ENCODE measurements at places on chromosomes 16 and 17.

- no peak for DNase-seq
Measured at GRCh38 chr17:48704361-48705248, 17.7 kb downstream of the PRAC1 start.

GRCh38 chr16:15993946-15994665 is 44.7 kb downstream of the ABCC1 start:
- DNase-seq, result no peak

GRCh38 chr17:19000531-19001325 is 3.8 kb downstream of the FAM83G start:
- no peak for DNase-seq

- no peak for DNase-seq
Measured at GRCh38 chr16:23788685-23789084, 33.9 kb downstream of the CHP2 start.

- peak; percentile 11 for DNase-seq
Measured at GRCh38 chr17:72125742-72126141, 4.9 kb downstream of the SOX9 start.

- DNase-seq, result no peak
Measured at GRCh38 chr17:21677911-21678310, 14.4 kb upstream of the KCNJ18 start.

DNA sequence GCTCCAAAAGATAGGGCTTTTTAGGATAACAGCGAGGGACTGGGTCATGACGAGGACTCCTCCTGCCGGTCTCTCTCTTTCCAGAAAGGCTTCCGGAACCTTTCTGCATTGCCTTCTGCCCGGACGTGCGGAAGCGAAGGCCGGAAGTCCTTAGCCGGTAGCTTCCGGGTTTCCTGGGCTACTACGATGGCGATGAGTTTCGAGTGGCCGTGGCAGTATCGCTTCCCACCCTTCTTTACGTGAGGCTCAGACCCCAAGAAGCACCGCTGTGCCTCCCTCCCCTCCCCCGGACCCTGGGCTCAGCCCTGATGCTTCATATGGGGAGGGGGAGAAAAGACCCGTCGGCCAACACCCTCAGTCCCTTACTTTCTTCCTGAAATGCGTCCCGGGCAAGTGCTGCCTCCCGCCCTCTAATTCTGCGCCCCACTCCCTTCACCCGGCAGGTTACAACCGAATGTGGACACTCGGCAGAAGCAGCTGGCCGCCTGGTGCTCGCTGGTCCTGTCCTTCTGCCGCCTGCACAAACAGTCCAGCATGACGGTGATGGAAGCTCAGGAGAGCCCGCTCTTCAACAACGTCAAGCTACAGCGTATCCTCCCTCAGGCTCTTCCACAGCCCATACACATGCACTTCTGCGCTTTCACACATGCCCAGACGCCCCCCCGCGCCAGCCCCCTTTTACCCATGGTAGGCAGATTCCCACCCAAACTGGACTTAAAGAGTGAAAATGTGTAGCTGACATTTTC is at the start of gene VPS25:
Gene VPS25 (plus strand): TSS at position 160 of the 746 bp plus-strand sequence. CDS start 27 bp downstream, at position 187.
- peak; percentile 83 for DNase-seq

- DNase-seq, result peak; percentile 35
Measured at GRCh38 chr16:10616756-10617640, 36.6 kb upstream of the EMP2 start.

- no peak for DNase-seq
Measured at GRCh38 chr17:41967141-41967920, 736 bp downstream of the CNP start.

GRCh38 chr16:56478281-56479049 is 27.1 kb downstream of the OGFOD1 start:
- DNase-seq, result no peak

DNA sequence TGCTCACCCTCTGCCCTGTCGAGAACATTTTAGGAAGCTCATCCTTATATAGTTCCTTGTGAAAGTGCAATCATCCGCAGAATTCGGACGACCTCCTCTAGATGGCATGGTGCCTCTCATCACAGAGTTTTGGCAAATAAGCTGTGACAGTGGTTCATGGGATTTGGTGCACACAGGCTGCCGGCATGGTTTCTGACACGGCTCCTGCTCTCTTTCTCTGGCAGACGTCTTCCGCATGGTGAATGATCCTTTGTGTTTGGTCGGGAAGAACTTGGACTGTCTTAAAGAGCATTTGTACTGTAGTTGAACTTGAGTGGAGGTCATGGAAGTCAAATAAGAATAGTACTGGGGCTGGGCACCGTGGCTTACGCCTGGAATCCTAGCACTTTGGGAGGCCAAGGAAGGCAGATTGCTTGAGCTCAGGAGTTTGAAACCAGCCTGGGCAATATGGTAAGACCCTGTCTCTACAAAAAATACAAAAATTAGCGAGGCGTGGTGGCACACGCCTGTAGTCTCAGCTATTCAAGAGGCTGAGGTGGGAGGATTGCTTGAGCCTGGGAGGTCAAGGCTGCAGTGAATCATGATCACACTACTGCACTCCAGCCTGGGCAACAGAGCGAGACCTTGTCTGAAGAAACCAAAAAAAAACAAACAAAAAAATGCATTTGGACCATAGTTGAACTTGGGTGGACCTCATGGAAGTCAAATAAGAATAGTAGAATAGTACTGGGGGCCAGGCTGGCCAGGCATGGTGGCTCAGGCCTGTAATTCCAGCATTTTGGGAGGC is 34.7 kb upstream of the NAT9 start:
- DNase-seq, result no peak

GRCh38 chr17:57920916-57921703 is 34.1 kb downstream of the CUEDC1 start:
- no peak for DNase-seq

GRCh38 chr17:53270936-53271335 is 551.8 kb upstream of the KIF2B start:
- no peak for DNase-seq

DNA sequence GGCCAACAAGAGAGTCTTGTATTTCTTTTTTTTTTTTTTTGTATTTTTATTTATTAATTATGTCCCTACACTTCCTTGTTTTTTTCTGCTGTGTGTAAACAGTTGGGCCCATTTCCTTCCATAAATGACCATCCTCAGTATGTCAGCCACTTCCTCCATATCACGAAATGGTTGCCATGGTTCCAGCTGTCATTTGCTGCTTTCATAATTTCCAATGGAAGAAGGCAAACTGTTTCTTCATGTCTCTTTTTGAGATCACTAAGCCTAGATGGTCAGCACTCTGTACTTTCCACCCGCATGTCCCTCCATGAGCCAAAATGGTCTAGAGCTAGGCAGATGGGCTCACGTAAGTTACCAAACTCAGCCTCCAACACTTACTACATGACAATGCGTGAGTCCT is 133.5 kb upstream of the FOXF1 start:
- no peak for DNase-seq

- DNase-seq, result no peak
Measured at GRCh38 chr16:83588070-83588469, 219.7 kb upstream of the HSBP1 start.

DNA sequence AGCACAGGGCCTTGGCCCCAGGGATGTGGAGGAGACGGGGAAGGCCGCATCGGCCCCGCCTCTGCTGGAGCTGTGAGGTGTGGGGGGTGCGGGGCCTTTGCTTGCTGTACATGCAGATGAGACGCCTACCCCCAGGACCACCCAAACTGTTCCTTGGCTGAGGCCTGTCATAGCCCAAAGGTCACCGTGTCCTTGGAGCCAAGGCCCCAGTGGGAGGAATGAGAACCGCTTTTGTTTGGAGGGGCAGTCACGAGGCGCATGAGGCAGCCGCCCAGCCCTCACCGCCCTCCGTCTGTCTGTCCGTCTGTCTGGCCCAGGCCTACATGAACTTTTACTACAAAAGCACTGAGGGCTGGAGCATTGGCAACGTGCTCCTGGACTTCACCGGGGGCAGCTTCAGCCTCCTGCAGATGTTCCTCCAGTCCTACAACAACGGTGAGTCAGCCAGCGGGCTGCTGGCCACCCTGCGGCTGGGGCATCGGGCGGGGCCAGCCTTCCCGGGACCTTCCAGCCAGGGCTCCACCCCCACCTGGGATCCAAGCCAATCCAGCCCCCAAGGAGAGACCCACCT is 8.8 kb downstream of the TAX1BP3 start:
- DNase-seq, result peak; percentile 85
